ENCODE measurements at places on chromosomes 16 and 17.

GRCh38 chr17:67238991-67239390 is 6.0 kb downstream of the HELZ start:
- DNase-seq = no peak

- peak; percentile 44 for DNase-seq
Measured at GRCh38 chr16:2980227-2981176, at the start of gene PKMYT1. PKMYT1 (minus strand) TSS chr16:2980446; CDS start chr16:2979657, 789 bp downstream.

GRCh38 chr16:27508476-27508875 is 41.2 kb downstream of the GTF3C1 start:
- no peak for DNase-seq

DNA sequence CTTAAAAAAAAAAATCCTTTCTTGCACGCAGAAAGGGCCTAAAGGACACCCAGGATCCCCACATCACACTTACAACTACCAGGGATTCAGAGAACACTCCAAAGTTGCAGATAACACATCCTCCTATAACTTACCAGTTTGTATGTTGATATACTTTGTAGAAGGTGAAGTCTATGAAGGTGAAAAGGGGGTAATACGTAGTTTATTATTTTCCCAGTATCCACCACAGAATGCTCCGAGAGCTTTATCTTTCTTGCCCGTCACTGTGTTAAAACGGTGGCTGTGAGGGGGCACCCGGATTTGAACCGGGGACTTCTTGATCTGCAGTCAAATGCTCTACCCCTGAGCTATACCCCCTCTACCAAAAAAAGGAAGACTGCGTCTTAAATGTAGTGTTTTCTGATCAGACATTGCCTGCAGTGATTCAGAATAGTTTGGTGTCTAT is 7.9 kb upstream of the RPL23 start:
- no peak for DNase-seq

- peak; percentile 48 for DNase-seq
Measured at GRCh38 chr16:67104845-67105244, 4.9 kb upstream of the PHAF1 start.

- DNase-seq = no peak
Measured at GRCh38 chr16:84390131-84390785, 21.9 kb downstream of the ATP2C2 start.

DNA sequence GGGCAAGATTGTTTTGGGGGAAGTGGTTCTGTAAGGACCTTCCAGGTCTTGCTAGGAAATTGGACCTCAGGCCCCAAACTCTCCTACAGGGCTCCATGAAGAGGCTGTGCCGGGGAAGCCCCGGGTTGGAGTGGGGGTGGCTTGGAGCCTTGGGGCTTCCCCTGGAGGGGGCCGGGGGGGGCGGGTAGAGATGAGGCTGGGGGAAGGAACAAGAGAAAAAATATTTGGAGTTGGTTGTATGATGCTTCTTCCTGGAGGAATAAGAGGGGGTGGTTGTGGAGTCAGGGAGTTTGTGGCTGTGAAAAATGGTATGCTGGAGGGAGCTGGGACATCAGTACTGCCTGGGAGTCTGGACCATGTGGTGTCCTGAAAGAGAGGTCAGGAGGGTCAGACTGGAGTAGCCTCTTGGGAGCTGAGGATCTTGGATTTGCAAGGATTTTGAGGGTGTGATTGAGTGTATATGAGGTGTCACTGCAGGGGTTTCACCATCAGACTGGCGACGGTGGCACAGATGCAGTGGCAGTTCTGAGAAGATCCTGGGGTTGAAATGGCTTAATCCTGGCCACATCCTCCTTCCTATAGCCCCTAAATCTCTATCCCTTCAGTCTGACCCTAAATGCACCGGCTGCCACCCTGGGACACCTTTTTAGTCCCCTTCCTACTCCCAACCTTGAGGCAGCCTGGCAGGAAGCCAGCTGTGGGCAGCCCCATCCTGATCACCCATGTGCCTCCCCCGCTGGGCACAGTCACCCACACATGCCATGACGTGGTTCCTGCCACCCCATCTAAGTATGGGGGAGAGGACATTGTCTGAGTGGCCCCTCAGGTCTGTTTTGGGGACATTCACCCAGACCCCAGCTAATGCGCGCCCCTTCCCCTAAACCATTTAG is 10.9 kb downstream of the RARA start:
- DNase-seq = no peak

DNA sequence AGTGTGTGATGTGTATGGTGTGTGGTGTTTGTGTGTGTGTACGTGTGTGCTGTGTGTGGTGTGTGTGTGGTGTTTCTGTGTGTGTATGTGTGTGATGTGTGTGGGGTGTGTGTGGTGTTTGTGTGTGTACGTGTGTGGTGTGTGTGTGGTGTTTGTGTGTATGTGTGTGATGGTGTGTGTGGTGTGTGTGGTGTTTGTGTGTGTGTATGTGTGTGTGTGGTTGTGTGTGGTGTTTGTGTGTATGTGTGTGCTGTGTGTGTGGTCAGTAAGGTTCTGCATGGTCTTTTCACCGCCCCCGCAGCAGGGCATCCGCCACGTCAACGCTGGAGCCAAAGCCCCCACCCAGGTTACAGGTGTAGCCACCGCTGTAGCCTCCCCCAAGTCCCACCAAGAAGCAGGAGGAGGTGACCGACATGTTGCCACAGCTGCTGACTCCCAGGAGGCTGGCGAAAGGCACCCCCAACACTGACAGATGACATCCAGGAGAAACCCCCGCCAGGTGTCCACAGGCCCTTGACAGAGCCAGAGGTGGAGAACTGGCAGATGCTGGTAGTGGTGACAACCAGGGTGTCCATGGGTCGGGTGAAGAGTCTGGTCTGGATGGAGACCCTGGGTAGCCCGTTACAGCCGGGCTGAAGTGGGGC is 9.3 kb upstream of the KRT17 start:
- DNase-seq = no peak

DNA sequence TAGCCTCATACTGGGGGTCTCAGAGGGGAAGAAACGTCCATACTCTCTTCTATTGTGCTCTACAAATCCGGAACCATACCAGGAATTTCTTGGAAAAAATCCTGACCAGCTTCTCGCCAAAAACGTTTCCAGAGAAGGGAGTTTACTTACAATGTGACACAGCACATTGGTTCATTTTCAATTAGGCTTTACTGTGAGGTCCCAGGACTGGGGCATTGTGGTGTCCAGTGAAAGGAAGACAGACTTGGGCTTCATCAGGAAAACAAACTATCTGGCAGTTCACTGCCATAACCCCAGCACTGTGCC is 14.7 kb downstream of the MPP2 start:
- no peak for DNase-seq

- DNase-seq = no peak
Measured at GRCh38 chr17:36470499-36470898, 16.0 kb upstream of the ZNHIT3 start.

- DNase-seq = no peak
Measured at GRCh38 chr16:89034971-89035668, 58.1 kb upstream of the CBFA2T3 start.

GRCh38 chr17:309361-309888 is 43.2 kb downstream of the RPH3AL start:
- no peak for DNase-seq

GRCh38 chr17:81125573-81126081 is 39.7 kb upstream of the PVALEF start:
- peak; percentile 33 for DNase-seq

DNA sequence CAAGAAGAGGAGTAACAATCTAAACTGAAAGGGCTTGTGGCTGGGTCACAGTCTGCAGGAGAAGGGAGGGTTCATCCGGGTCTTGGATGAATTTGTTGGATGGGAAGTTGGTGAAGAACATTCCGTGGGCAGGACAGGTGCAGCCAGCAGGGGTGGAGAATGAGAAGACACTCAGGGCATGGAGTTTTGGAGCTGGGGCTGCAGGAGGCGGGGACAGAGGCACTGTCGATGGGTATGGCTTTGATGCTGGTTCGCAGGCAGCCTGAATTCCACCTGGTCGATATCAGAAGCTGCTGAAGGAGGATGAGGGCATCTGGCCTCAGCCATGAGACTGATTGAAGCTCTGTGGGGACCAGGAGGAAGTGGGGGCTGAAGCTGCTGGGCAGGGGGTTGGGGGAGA is 36.1 kb upstream of the CBFA2T3 start:
- DNase-seq = no peak

GRCh38 chr16:19757762-19758595 is 39.9 kb downstream of the IQCK start:
- no peak for DNase-seq

- no peak for DNase-seq
Measured at GRCh38 chr16:8714174-8714573, 39.8 kb downstream of the ABAT start.

DNA sequence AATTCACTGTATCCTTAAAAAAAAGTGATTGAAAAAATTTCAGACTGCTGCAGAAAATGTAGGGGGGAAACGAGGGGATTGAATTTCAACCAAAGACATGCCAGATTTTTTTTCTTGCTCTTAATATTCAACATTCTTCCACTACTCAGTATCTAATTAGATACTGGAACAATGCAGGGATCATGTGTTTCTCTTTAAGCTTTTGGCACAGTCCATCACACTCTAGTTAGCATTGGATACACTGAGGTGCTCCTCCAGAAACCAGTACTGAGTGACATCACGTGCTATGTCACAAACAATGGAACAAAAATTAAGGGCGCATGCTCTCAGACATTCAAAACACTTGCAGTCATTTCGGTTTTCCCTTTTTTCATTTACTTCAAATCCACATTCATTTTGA is 298.6 kb upstream of the PSMD7 start:
- no peak for DNase-seq

- DNase-seq = no peak
Measured at GRCh38 chr17:8012996-8013640, 10.7 kb downstream of the GUCY2D start.

DNA sequence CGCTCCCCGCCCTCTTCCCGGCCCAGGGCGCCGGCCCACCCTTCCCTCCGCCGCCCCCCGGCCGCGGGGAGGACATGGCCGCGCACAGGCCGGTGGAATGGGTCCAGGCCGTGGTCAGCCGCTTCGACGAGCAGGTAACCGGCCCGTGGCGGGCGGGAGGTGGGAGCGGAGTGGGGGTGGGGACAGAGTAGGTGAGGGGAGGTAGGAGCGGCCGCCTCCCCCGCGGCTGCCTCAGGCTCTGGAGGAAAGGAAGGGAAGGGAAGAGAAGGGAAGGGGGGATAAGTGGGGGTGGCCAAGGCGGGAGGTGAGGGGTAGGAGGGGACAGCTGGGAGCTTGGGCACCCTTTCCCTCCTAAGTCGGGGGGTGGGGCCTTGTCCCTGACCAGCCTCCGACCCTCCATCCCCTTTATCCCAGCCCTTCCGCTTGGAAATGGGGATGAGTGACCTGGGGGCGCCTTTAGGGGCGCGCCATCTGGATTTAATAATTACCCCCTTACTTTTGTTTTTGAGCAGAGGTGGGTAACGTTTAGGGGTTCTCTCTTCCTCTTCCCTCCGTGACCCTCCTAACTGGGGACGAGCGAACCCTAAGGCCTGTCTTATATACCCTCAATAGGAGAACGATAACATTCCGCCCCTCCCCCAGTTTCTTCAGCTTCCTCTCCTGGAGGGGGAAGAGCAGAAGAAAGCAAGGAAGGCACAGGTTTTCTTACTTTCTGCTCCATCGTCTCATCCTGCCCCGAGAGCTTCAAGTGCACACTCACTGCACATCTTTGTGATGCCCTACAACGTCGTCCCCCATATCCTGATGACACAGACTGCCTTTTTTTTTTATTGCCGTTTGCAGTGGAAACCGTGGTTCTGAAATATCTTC is 694 bp downstream of the NF1 start:
- peak; percentile 4 for DNase-seq

- DNase-seq = peak; percentile 68
Measured at GRCh38 chr17:37047631-37048104, 98.9 kb downstream of the AATF start.

DNA sequence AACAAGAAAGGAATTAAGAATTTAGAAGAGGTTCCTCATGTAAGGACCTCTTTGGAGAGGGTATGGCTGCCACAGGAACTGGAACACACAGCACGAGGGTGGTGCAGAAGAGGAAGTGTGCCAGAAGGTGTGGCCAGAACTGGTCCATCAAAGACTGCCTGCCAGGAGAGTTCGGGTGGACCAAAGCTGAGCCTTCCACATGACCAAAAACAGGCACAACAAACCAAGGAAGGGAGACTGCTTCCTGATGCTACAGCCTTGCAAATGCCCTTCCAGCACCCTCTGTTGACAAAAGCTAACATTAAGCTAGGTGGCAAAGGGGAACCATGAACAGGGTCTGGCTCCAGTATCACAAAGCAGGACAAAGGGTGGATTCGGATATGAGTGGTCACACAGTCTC is 125.8 kb upstream of the TMEM97 start:
- no peak for DNase-seq

- no peak for DNase-seq
Measured at GRCh38 chr17:39671651-39672521, 3.6 kb downstream of the PNMT start.

DNA sequence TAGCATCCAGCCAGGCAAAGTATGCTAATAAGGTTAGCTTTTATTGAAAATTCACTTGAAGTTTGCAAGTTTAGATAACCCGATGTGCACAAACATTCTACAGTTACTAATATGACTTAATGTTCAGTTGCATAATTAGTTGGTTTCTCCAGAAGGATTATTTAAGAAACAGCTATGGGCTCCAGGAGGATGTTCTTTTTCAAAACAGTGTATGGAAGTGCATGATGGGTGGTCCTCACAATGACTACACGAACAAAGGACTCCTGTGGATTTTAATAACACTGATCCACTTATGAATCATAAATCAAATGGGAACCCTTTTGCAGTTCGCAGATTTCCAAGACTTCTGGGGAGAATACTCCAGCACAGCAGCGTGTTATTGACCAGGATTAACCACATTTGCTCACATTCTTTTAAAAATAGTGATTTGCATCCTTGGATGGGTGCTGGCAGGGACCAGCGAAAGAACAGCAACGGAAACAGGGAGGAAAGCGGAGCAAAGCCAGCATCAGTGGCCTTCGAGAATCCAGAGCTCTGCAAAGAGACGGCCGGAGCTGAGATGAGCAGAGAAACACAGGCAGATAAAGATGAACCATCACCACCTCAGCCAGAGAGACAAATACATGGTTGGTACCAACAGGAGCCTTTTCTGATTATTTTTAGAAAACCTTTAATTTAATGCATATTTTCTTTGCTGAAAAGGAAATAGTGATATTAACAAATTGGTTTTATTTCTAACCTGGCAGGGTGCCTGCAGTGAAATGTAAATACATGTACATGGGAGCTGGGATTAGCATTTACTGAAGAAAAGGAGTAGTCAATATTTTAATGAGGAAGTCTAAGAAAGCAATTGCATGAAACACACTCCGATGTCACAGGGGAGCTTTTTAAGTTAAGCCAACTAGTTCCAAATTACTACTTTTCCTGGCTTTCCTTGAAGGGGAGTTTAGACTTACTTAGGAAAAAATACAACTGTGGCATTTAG is 623.2 kb upstream of the ZFHX3 start:
- no peak for DNase-seq

GRCh38 chr16:53556521-53556920 is 53.5 kb upstream of the AKTIP start:
- peak; percentile 48 for DNase-seq

- DNase-seq = no peak
Measured at GRCh38 chr17:384622-385177, 32.1 kb upstream of the RPH3AL start.

All from DMS153 (cell line).